Activated CD8-positive, alpha-beta memory T cell treated with anti-CD3 and anti-CD28 coated beads, Interleukin-2, amount 10 ng/mL, durations not matched to agents 7 days and 5 days (primary cell): ENCODE measurements at places on chromosomes 3 and 15.

- DNase-seq, result peak; percentile 52
Measured at GRCh38 chr3:32288819-32289218, 50.3 kb downstream of the CMTM8 start.

GRCh38 chr3:11411956-11412355 is 139.8 kb downstream of the ATG7 start:
- DNase-seq, result no peak

DNA sequence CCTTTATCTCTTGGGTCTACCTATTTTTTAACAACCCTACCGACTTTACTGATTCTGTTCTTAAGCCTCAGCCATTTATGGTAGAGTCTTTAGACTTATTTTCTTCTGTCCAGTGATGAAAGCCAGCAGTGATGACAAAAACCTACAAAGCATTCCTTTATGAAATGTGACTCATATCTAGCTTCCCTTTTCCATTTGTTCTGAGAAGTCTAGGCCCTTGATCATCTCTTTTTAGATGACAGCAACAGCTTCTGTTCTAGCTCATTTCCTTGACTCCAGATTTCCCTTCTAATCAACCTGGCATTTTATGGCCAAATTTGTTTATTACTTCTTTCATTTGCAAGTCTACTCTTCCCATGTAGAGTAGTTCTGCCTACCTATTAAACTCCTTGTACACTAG is 36.1 kb downstream of the CFAP44 start:
- DNase-seq, result no peak

DNA sequence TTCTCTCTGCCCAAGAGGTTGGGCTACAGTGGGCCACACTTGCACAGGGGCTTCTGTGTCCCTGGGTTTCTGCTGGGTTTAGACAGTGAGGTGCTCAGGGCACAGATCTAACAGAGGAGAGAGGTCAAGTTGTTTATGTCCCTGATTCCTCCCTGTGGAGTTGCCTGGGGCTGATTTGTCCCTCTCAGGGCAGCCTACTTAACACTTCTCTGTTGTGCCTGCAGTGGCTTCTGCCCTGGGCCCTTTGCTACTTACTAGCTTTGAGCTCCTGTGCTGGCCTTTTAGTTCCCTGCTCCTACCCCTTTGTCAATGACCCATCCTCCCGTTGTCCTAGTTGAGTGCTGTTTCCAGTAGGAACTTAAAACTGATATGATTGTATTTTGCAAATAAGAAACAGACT is 114.0 kb upstream of the RGMA start:
- no peak for DNase-seq

DNA sequence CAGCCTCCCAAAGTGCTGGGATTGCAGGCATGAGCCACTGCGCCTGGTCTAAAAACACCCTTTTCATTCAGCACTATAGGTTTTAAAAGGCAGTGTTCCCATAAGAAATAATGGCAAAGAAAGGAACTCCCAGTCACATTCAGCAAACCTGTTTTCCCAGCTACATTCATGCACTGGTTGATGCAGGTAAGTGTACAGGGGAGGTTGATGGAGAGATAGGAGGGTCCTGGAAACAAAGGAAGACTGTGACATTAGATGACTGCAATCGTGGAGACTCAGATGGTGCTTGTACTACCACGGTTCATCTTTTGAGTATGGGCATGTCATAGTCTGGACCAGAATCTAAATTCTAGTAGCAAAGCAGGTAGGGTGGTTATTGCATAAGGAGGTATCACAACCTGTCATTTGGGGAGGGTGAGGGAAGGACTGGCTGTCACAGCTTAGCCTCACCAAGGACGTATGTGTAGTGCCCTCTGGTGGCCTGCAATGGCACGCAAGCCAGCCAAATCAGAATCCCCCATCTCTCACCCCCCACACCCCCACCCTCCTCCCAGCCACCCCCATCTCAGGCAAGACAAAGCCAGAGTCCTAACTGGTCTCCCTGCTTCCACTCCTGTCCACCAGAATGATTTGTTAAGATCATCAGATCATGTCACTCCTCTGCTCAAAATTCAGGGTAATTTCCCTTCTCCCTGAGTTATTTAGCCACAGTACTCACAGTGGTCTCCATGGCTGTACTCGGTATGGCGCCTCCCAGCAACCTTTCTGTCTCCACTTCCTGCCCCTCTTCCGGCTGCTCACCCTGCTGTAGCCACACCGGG is 28.8 kb upstream of the UBL7 start:
- peak; percentile 88 for DNase-seq

DNA sequence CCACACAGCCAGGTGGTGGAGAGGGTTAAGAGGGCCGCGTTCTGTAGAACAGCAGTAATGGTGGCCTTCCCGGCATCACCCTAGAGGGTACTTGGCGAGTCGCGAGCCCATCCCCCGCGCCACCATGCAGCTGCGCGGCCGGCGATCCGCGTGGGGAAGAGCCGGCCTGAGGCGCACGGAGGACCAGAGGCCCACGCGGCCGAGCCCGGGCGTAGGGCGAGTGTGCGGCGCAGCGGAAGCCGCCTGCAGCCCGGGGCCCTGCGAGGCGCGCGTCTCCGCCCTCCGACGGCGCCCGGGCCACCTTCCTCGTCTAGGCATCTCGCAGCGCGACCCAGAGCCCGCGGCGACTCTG is 423 bp downstream of the TKT start:
- peak; percentile 54 for DNase-seq

- peak; percentile 18 for DNase-seq
Measured at GRCh38 chr15:88617790-88618189, 3.4 kb upstream of the AEN start.

DNA sequence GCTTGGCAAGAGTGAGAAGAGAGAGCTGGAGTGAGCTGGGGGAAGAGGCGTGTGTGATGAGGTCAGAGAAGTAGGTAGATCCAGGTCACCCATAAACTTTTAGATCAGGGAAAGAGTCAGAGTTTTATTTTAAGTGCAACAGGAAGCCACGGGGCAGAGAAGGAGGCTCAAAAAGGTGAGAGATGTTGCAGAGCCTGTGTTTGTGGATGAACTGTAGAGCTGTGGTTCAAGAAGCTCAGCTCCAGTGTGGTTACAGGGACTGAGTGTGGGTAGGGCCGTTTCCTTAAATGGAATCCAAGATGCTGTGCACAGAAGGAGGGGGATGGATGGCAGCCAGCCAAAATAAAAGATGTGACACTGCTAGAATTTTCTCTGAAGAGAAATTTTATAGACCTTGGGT is 337.2 kb downstream of the SATB1 start:
- DNase-seq, result peak; percentile 47

- no peak for DNase-seq
Measured at GRCh38 chr3:132154619-132155018, 119.8 kb upstream of the CPNE4 start.

- no peak for DNase-seq
Measured at GRCh38 chr3:186902154-186902553, 28.2 kb upstream of the ST6GAL1 start.

DNA sequence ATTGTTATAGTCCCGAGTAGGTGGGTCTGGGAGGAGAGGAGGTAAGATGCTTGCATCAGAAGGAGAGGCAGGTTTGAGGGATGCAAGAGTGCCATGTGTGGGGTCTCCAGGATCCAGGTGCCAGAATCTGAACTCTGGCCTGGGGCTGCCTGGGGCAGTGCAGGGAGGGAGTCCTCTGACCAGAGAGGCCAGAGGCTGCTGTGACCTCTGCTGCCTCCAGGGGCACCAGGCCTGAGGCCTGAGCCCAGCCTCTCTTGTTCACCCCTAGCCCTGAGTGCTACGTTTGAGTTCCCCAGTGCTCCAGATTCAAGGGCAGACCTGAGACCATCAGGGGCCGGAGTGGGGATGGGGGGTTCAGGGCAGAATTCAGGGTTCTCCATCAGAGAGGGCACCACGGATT is 7.4 kb downstream of the SLC38A3 start:
- DNase-seq, result no peak

- DNase-seq, result no peak
Measured at GRCh38 chr3:13501521-13501920, 21.4 kb downstream of the HDAC11 start.

DNA sequence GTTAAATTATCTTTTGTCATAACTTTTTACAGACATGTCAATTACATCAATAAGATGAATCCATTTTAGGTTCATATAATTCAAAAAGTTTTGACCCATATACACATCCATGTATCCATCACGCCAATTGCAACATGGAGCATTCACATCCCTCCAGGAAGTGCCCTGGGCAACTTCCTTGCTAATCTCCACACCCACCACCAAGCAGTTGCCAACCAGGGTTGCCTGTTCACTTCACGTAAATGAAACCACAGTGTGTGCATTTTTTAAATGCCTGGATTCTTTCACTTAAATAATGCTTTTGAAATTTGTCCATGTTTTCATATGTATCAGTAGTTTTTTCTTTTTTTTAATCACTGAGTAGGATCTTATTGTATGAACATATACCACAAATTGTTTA is 40.7 kb upstream of the LYZL4 start:
- DNase-seq, result no peak

DNA sequence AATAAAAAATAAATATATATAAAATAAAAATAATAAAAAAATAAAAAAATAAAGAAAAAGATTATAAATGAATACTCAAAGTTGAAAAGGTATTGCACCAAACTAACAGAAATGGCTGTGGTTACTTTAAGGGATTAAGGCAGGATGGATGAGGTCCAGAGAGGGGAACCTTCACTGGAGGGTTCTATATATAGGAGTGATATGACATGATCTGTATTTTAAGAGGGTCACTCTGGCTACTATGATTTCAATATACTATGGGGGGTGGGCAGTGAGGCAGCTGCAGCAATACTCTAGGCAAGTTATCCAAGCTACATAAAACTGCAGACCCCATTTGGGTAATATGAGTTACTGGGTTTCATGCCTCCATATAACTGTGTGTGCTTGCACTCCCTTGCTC is 24.6 kb downstream of the ACAD11 start:
- DNase-seq, result no peak

- no peak for DNase-seq
Measured at GRCh38 chr3:124770336-124771082, 40.3 kb downstream of the UMPS start.

GRCh38 chr3:174651951-174652350 is 207.2 kb upstream of the NAALADL2 start:
- DNase-seq, result no peak

DNA sequence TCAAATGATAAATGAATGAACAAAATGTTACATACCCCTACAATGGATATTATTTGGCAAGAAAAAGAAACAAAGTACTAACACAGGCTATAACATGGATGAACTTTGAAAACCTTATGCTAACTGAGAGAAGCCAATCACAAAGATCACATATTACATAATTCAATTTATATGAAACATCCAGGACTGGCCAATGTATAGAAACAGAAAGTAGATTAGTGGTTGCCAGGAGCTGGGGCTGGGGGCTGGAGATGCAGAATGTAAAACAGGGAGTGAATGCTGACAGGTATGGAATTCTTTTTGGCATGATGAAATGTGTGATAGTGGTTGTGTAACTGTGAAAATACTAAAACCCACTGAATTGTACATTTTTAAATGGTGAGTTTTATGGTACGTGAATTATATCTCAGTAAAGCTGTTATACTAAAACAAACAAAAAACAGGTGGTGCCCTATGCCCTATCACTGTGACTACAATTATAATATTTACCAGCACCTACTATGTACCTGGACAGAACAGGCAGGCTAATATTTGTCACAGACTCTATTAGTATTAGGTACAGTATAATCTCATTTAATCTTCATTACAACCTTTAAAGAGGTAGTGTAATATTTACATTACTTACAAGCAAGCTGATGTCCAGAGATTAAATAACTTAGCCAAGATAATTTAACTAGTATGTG is 90.0 kb downstream of the ETFA start:
- no peak for DNase-seq

- DNase-seq, result no peak
Measured at GRCh38 chr3:53139906-53140846, 9.9 kb upstream of the RFT1 start.

GRCh38 chr3:187107989-187108388 is 31.3 kb downstream of the RPL39L start:
- DNase-seq, result no peak

DNA sequence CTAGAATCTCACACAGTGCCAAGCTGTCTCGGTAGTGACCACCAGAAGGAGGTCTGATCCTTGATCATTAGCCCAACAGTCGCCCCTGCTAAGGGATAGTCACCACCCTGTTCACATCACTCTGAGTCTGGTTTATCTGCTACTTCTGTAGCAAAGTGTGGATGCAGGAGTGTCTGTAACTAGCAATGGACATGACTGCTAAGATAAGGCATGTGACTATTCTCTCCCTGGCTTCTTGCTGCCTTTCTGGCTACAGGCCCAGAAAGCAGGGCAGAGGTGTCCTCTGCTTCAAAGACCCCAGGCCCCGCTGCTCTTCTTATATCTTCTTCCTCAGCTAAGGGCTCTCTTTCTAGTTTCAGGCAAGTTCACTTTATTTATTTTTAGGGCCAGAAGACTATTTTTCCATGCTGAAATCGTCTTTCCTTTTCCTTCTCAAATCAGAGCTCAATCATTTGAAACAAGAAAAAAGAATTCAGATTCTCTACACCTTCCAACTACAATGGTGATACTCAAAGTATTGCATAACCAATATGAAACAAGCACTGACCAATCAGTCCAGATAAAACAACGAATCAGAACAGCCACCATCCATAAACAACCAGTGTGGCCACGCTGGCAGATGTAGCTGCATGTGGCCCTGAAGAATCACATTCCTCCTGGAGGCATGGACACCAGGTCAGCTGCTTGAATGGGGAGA is 8.0 kb upstream of the KNG1 start:
- DNase-seq, result no peak

DNA sequence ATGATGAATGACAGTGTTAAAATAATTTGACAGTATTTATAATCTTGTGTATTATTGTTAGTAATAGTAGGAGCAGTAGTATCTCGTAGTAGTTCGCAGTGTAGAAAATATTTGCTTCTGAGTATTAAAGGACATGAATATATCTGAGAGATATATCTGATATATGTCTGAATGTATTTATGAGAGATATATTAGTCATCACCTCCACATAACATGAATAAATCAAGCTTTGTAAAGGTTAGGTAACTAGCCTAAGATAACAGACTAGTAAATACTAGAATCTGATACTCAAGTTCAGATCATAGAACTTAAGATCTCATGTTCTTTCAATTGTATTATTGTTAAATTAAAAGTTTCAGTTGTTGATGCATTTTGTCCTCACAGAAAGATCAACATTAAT is 130.5 kb downstream of the UBE2E2 start:
- no peak for DNase-seq

- DNase-seq, result no peak
Measured at GRCh38 chr15:90839187-90840071, 29.0 kb upstream of the FURIN start.

DNA sequence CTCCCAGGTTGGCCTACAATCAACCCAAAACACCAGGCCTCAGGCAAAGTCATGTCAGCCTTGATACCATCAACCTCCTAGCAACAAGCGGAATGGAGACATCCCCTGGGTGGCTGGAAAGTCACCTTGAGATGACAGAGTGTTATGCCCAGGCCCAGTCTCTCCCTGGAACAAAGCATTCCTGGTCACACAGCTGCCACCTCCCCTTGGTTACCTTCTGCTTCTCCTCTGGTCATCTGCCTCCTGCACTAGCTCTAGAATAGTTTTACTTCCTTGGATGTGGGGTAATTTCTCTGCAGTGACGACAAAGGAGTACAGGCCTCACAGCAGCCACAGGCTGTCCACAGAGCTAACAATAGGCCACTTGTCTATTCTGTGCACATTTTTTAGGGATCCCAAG is 114.9 kb downstream of the RFTN1 start:
- DNase-seq, result no peak
